ENCODE measurements at places on chromosomes 5 and 9.

GRCh38 chr5:130773813-130774212 is 391.2 kb downstream of the HINT1 start:
- DNase-seq, result peak; percentile 5

DNA sequence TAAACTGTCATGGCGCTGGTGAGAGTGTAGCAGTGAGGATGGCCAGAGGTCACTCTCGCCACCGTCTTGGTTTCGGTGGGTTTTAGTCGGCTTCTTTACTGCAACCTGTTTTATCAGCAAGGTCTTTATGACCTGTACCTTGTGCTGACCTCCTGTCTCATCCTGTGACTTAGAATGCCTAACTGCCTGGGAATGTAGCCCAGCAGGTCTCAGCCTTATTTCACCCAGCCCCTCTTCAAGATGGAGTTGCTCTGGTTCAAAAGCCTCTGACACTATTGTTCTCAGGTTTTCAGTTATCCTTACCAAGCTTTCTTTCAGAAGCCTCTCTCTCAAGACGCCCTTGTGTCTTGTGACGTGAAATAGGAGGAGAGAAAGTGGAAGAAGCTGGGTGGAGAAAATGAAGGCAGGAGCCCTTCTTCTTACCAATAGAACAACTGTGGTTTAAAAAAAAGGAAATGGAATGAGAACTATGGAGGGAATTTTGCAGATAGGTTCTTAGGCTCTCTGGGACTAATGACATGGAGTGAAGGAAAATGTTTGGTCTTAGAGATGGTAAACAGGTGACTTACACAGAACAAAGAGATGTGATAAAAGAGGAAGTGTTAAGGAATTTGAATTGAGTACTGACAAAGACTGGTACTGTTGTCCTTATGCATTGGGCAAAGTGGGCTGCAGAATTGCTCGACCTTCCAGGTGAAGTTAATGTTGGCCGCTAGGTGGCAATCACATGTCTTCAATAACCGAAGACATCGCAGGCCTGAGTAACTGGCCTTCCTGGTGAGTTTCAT is 133.3 kb upstream of the RAI14 start:
- DNase-seq, result peak; percentile 52

DNA sequence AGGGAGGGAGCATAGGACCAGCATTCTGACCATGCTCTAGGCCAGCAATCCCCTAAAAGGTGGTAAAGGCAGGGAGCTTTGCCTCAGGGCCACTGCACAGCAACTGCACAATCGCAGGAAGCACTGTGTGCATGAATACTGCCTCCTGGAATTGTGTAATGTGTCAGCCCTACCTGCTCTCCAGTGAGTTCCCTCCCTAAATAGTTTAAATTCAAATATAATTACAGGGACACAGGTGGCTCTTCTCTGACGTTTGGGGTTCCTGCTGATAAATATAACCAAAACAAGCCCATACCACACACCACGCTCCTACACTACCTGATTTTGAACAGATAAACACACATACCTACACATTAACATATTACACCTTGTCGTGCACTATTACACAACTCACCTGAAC is 9.0 kb downstream of the BAG1 start:
- no peak for DNase-seq

DNA sequence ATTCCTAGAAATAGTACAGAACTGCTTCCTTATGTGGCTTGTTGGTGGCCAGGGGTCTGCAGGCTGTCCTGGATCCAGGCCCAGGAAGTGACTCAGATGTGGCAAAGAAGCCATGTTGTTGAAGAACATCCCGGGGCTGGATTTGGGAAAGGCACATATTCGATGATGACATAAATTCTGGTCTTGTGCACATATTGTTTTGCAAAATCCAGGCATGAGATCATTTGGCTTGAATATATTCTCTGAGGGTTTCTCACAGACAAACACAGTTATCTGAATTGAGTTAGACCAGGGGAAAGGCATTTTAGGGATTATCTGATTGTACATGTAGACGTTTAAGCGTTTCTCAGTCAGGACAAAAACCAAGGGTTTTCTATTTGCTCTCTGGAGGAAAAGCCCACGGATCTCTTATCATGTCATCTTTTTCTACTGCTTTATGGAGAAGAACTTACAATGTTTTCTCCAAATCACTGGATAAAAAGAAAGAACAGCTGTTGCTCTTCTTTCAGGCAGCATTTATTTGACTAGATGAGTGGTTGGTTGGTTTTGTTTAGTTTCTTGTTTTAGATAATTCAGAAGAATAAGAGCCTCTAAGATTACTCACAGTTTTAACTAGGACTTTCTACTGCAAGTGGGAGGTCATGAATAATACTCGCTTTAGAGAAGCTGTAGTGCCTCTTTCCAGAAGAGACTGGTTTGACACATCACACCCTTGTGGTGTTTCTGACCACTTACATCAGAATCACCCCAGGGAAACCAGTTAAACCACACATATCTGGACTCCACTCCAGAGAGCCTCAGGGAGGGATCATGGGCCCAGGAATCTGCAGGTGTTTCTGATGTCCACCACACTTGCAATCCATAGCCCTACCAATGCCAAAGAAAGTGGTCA is 29.5 kb upstream of the LHFPL2 start:
- no peak for DNase-seq

DNA sequence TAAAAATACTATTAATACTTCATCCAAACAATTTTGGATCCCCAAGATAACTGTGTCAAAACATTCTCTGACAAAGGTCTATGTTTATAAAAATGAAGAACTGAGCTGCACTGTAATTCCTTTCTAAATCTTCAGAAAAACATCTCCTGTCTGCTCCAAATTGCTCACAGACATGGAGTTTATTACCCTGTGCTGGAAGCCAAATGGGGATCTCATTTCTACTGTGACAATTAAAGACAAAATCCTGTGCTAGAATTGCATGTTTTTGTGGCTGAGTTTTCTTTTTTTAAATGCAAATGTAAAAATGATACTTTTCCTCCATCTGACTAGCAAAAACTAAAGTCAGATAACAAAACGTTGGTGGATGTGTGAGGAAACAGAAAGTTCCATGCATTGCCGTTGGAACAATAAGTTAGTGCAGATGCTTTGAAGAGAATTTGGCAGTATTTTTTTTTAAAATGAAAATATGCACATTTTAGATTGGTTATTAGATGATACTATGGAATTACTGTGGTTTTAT is 93.5 kb downstream of the GNA14 start:
- DNase-seq, result no peak

DNA sequence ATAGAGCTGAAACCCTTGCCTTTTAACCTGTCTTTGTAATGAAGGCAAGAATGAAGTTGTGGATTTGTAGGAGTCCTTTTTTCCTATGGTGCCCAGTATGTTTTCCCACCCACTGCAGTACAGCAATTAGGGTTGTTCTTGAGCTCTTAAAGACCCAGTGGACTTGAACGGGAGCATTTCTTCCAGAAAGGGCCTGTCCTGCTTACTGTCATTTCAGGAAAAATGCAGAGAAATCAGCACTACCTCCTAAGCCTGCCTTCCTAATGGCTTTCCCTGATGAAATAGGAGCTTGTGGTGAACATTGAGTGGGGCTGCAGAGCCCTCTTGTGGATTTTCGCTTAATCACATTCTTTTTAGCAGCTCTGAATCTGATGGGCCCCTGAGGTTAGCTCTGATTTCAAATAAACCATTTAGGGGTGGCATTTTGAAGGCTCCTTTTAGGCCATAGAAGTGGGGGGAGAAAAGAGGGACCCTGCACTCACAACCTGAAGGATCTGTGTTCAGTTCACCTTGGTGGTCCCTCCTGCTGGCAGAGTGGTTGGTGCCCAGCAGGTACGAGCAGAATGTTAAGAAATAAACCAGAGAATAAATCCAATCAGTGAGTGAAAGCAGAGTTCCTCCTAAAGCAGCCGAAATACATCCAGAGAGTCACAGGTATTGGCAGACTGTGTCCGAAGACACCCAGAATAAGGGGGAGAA is 188.0 kb upstream of the KLF9 start:
- peak; percentile 27 for DNase-seq

DNA sequence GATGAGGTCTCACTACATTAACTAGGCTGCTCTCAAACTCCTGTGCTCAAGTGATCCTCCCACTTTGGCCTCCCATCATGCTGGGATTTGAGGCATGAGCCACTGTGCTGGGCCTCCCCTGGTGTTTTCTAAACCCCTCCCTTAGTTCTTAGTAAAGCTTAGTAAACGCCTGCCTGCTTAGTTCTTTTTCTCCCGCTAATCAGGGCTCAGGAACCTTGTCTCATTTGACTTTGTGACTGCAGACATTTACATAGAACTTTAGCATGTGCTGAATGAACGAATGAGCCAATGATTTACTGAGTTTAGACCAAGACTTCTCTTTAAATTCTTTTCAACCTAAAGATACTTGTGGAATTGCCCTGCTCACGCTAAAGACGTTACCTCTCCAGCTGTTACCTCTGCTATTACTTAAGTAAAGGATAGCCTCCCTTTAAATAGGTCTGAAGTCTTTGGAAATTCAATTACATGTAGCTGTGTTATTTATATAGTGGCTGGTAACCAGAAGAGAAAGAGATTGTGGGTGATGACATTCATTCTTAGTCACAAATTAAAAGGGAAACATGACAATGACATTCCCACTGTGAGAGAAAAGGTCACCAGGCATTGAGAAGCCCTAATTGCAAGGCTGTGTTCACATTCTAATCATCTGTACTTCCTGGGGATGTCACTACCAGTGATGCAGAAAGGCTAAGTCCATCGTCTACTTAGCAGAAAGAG is 18.6 kb upstream of the SUSD1 start:
- DNase-seq, result no peak

DNA sequence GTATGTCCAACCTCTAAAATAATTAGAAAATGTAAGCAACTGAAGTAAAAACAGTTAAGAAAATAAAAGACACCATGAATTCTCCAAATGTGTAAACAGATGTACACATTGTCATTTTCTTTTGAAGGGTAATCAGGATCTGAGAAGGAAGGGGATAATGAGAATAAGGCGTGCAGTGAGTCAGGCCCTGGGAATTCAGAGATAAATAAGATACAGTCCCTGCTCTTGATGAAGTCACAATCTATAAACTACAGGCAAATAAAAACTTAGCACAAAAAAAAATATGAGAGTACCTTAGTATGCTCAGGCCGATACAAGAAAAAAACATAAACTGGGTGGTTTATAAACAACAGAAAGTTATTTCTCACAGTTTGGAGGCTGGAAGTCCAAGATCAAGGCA is 315.3 kb downstream of the DNAH5 start:
- DNase-seq, result no peak

DNA sequence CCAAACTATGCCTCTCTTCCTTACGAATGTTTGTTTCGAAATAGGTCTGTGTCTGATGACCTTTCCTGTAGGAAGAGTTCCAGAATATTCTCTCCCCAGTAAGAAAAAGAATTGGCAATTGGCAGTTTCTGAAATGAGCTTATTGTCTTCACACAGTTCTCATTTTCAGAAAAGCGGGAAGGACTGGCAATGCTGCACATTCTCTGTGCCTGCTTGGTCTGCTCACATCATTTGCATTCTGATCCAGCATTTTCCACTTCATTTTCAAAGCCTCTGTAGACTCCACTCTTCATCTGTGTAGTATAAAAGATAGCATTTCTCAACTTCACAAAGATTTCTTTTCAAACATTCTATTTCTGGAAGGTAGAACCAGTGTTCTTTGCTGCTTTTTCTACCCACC is 120.6 kb upstream of the CCDC112 start:
- DNase-seq, result no peak

DNA sequence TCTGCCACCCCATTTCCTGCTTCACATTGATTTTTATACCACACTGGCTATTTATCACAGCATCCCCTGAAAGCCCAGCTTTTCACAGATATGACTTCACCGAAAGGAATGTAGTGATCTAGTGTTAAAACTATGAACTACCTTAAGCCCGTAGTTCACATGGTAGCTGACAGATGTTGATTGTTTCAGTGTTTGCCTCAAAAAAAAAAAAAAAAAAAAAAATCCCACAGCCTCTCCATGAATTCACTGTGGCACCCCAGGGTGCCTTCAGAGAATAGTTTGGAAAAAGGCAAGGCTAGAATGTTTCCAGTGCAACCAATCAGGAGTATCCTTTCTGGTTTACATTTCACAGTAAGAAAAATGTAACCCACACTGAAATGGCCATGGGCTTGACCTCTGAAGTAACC is 37.1 kb downstream of the GLIS3 start:
- DNase-seq, result no peak

- DNase-seq, result no peak
These were observed 260.8 kb upstream of the PPP1R2B start for GRCh38 chr5:156589104-156589945.

GRCh38 chr9:82920154-82920553 is 142.8 kb downstream of the RASEF start:
- no peak for DNase-seq

DNA sequence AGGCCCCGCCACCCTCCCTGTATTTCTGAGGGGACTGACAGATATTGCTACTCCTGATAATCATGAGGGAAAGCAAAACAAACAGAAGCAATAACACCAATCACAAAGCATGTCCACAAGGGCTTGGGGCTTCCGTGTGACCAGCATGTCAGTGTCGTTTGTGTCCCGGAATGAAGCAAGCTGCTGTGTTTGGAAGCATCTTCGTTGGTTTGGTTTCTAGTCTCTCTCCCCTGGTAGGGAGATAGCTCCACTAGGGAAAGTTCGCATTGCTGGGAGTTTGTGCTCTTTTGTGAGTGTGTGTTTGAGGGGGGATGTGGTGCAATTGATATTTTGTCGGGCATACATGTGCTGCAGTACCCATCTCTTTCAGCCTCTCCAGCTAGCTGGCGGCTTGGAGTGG is 1.4 kb downstream of the GRIA1 start:
- no peak for DNase-seq

- DNase-seq, result no peak
These were observed 21.2 kb upstream of the ARL14EPL start for GRCh38 chr5:116011046-116011445.

GRCh38 chr9:75666856-75667554 is 223.5 kb upstream of the PCSK5 start:
- no peak for DNase-seq

DNA sequence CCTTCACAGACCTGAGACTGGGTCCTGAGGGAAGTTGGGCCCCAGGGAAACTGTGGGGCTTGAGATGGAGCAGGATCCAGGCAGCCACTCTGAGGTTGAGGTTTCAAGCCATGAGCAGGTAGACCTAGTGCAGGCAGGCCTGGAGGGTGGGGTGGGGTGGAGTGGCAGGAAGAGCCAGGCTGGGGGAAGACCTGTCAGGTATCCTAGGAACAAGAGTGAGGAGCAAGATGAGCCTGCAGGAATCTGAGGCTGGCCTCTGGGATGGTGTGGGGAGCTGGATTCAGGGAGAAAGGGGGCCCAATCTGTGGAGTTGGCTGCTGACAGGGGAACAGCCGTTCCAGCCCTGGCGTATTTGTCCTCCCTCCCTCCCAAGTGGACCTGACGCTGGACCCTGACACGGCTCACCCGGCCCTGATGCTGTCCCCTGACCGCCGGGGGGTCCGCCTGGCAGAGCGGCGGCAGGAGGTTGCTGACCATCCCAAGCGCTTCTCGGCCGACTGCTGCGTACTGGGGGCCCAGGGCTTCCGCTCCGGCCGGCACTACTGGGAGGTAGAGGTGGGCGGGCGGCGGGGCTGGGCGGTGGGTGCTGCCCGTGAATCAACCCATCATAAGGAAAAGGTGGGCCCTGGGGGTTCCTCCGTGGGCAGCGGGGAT is 9.8 kb downstream of the RACK1 start:
- no peak for DNase-seq

Measured in 8988T (cell line).